ENCODE measurements at places on chromosomes 2 and 18. TPM values are rescaled to one million over a fixed set of nuclear protein-coding genes. Genes with fewer than 3 reads are reported as not detected.

GRCh38 chr2:228522276-228522675, 340.8 kb upstream of the SPHKAP start:
- DNase-seq, result no peak

DNA sequence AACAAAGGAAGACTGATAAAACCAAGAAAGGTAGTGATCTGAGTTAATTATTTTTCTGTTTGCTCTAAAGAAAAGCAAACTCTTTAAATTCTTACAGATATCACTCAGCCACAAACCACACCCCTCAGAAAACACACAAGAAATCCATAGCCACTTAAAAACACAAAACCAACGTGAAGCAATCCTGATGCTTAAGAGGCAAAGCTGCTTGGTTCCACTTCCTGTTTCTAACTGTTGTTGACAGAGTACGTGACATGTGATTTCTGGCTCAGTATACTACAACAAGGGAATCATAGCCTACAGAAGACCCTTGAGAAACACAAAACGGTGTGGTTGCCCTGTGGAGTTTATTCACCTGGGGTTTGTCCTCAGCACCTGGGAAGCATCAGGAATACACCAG, 240.9 kb upstream of the APCDD1 start:
- DNase-seq, result no peak

- no peak for DNase-seq
Observed at GRCh38 chr2:157819761-157820160, 56.4 kb downstream of the ACVR1 start.

DNA sequence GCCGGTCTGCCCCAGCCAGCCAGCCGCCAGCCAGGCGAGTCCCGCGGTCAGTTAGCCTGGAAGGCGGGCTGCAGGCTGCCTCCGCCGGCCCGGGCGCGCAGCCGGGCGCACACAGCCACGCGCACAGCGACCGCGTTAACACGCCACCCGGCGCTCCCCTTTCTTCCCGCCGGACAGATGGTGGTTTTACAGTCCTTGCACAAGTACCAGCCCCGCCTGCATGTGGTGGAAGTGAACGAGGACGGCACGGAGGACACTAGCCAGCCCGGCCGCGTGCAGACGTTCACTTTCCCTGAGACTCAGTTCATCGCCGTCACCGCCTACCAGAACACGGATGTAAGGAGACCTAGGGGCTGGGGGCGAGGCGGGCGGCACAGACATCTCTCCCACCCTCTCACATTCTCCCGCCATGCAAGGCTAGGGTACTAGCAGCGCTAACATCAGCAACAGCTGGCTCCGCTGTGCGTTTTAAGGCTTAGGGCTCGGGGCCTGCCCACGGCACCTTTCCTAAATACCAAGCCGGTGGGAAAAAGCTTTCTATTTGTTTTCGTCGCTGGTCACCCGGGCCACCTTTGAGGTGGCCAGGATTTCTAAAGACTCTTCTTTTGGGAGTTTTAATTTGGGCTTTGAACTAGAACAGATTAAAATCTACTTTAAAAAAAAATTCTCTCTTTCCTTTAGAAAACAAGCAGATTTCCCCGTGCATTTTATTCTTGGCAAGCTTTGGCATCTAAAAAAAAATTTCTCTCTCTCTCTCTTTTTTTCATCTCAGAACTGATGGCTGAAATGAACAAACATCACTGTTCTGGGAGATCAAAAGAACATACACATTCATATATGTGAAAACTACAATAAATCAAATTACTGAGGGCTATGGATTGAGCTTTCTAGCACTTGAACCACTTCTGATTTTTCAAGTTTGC, 2.9 kb downstream of the TBR1 start:
- no peak for DNase-seq

DNA sequence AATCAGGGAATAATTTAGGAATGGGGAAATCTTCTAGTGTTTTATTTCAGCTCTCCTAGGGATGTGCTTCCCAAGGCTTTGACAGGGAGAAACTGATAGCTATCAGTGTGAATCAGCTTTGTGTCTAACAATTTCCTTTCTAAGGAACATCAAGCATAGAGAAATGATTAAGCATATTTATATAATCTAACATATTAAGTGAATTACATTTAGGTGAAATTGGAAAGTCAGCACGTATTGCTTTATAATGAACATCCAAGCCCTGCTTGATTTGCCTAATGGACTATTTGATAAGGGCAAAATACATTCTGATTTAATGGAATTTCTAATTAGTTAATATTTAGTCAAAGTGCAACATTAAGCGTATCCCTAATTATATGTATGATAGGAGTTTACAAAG, 19.5 kb upstream of the TSPYL6 start:
- DNase-seq, result no peak

DNA sequence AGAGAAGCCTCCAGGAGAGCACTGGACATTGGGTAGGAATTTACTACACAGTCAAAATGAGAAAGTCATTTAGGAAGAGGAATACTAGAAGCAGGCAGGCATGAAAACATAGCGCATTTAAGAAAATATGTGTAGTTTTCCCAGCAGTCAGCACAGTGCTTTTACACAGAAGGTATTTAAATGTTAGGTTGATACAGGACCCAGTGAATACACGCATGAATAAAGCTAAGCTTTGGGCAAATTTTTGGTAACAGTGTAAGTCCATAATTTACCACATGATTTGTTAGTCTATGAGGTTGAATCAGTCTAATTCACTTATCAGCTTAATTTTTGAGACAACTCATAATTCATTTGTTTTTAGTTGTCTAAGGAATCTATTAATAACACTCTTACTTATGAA, 421.7 kb upstream of the CDH20 start:
- DNase-seq, result no peak

DNA sequence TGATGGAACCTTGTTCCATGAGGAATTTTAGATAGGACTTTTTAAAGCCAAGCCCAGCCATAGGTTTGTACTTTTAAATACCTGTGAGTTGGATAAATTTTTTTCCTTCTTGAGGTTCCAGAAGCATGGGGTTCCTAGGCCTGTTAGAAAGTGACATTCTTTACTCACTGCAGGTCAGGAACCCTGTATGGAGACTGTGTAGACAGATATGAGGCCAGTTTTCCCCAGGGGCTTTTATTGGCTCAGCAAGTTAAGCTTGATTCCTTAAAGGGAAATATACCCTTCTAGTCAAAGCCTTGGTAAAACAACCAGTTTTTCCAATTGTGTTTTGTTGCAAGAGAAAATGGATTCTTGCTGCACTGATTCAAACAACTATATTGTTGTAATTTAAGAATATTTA, 38.4 kb upstream of the GMCL1 start:
- no peak for DNase-seq

DNA sequence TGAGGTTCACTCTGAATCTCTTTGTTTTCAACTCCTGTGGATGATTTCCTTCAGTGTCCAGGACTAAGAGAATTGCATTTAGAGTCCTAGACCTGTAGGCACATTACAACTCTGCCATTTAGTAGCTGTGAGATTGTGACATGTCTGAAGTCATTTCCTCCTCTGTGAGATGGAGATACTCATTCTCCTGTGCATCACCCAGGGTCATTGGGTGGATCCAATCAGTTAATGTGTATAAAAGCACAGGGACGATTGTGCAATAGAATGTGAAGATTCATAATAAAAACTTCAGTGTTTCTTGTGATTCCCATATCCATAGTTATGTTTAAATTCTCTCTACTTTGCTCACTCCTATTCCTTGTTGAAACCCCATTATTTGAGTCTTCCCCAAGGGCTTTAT, 113.6 kb downstream of the DIS3L2 start:
- no peak for DNase-seq

DNA sequence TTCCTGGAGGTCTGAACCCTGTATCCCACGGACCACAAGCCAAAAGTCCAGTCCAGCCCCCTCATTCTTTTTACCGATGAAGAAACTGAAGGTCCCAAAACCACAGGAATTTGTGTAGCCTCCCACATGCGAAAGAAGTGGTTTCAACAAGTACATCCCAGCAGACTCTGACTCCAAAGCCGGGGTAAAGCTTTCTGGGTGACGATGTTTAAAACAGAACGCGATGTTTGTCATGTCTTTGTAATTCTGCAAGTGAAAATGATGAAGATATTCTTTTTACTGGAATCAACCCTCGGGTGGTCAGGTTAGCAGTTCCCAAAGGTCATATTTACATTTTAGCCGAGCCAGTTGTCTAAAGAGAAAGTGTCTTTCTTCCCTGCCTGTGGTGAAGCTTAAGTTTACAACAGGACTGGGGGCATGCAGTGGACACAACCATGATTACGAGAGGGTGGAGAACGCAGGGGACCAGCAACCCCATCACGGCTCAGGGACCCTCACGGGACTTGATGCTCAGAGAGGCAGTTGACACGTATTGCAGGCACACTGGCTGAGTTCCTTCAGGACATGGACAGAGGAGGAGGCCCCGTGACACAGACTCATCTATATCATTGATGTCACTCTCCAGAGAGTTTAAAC, 17.8 kb upstream of the TMEM131 start:
- no peak for DNase-seq

DNA sequence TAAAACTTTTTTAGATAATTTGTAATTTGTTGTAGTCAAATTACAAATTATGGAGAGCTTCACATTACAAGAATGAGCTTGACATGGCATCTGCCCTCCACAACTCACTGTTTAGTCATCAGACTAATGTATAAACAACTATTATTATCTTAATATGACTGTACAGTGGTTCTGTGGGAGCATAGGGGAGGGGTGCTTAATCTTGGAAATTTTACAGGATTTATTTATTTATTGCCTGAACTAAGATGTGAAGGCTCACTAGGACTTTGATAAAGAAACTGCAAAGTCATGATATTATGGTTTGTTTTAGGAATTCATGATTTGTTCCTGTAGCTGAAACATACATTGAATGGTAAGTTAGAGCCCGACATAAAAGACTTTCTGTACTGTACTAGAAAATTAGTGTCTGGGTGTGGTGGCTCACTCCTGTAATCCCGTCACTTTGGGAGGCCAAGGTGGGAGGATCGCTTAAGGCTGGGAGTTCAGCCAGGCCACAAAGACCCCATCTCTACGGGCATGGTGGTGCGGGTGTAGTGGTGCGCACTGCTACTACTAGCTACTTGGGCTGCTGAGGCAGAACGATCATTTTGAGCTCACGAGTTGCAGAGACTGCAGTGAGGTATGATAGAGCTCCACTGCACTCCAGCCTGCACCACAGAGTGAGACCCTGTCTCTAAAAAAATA, 2.1 kb downstream of the MARCHF7 start:
- no peak for DNase-seq

DNA sequence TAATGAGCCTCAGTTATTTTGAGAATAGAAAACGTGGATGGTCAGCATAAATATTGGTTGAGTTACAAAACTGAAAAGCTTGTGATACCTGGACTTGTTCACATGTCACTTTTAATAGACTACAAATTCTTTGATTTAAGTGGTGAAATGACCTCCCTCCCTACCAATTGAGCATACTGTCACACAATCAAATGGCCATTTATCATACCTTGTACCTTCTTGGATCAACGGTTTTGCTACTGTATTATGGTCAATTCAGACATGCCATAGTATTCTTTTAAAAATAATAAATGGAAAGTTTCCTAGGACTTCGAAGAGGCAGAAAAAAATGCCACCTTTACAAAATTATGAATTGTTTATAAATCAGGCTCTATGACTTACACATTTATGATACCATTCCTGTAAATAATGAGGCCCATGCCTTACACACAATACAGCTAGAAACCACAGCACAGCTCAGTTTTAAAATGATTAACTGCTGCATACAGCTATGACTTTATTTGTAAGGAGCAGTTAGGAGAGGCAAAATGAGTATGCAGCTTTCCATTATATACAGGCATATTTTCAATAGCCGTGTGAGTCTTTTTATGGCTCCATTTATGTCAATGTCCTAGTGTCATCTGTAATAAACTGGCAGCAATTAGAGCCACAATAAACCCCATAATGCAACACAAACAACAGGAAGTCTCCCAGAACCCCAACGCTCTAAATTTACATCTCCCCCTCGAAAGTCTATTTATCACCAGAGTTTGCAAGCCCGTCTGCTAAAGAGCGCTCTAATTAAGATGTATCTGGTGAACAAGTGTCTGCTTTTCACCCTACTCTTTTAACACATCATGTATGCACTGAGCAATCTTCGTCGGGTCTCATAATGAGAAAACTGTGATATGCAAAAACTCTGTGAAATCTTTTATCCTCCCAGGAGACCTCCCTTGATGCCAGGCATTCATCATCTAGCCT, 176.1 kb downstream of the ZNF521 start:
- DNase-seq, result no peak

- no peak for DNase-seq
Observed at GRCh38 chr2:71923143-71923525, 224.5 kb downstream of the CYP26B1 start.

DNA sequence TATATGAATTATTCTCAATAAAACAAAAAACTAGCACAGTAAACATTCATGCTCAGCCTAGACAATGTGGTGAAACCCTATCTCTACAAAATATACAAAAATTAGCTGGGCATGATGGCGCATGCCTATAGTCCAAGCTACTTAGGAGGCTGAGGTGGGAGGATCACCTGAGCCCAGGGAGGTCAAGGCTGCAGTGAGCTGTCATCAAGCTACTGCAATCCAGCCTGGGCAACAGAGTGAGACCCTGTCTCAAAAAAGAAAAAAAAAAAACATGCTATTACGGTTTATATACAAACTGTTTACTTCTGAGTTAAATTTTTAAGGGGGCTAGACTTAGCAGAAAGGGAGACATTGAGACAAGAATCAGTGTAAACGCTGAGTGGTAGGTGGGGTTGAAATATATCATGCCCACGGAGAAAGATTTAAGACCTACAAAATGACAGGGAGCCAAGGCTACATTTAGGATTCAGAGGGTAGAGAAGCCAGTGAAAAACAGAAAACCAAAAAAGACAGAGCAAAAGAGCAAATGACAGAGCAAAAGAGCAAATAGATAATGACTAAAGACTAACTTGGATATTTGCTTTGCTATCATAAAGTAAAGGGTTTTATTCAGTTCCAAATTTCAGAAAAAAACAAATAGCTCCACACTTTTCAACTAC, 7.5 kb downstream of the TTC32 start:
- DNase-seq, result no peak

GRCh38 chr18:44946529-44947113, 265.9 kb downstream of the SETBP1 start:
- DNase-seq, result no peak

DNA sequence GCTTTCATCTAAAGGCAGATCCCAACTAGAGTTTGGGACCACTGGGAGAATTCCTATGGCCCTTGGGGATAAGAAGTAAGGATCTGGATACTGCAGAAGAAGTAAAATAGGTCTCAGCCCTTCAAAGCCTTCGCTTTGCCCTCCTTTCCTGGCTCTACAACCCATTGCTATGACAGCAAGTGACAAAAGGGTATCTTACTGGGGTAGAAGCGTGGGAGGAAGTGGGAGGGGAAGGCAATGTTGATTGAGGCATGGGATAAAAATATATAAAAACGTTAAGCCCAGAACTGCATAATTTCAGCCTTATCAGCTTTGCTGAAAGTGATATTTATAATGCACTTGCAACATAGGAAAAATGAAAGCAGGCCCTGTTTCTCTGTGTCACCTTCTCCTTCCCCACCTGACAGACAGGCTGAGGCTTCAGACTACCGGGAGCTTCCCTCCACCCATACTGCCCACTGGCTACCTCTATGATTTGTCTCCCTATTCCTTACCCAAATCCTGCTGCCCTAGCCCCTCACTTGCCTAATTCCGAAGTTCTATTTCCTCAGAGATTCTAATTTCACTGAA, 14.9 kb upstream of the SOS1 start:
- no peak for DNase-seq

AMER3 gene
- not detected for total RNA-seq

AP1S3 gene
- total RNA-seq, result 0.35 TPM

ORC2 gene
- total RNA-seq, result 20.3 TPM

CFAP65 gene
- not detected for total RNA-seq

SDC1 gene
- total RNA-seq, result 0.68 TPM

Data from Right ventricle myocardium inferior (tissue), 1 donor.